ENCODE measurements at places on chromosomes 7 and 10.

- DNase-seq: no peak
These were observed 325.6 kb downstream of the SORCS3 start for GRCh38 chr10:104966563-104967297.

DNA sequence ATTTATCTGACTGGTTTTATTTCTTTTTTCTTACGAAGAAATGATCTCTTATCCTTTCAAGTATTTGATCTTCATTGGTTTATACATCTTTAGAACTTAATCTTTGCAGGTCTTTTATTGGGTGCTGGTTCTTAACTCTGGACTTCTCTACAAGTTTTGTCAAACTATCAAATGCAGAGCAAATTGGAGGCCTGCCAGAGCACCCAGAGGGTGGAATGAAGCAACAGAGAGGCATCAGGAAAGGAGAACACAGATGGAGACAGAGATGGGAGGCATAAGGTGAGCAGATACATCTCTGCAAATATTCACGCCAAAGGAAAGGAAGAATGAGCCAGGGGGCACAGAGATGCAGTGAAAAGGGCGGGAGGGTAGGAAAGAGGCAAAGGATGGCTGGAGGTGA lies 130.3 kb downstream of the PKD1L1 start:
- no peak for DNase-seq

DNA sequence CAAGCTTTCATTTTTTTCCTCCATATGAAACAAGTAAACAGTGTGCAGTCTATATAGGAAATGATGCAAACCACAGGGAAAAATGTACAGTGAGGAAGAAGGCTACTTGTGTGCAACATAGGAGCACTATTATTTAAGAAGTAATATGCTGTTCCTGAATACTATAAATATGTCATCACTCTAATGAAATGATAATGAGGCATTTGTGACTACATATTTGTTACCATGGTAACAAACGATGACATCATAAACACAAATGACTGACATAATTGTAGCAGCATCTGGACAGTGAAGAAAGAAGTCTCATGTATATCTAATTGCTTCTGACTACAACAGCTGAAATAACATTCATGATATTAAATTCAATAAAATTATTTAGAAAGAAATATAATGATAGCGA lies 164.8 kb downstream of the C7orf25 start:
- DNase-seq: no peak

DNA sequence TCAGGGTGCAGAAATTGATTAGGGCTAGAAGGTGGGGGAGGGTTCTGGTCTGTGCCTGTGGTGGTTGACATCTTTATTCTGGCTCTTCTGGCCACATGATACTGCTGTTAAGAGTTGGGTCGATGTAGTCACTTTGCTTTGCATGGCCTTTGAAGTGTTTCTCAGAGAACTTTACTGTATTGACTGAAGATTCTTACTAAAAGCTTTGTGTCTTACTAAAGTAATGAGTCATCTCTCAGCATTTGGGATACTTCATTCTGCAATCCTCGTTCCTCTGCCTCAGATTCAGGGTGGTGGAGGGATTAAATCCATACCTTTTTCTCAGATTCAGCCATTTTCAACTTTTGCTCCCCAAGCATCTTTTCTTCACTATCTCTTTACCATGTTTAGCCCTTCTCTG lies 38.6 kb downstream of the STEAP4 start:
- DNase-seq: no peak

DNA sequence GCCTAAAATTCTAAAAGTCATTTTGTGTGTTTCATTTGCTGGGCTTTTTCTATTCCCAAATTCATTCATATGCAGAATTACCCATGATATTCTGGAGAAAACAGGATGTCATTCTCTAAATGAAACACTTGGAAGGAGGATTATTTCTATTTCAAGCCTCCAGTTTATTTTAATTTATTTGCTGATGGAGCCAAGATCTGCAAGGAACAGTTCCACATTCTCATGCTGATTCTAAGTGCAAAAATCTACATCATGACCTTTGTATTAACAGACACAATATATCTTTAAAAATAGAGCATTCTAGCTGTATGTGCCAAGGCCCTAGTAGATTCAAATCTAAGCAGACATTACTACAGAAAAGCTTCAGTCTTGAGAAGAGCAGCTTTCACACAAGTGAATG lies 51.3 kb upstream of the KCND2 start:
- DNase-seq: no peak

DNA sequence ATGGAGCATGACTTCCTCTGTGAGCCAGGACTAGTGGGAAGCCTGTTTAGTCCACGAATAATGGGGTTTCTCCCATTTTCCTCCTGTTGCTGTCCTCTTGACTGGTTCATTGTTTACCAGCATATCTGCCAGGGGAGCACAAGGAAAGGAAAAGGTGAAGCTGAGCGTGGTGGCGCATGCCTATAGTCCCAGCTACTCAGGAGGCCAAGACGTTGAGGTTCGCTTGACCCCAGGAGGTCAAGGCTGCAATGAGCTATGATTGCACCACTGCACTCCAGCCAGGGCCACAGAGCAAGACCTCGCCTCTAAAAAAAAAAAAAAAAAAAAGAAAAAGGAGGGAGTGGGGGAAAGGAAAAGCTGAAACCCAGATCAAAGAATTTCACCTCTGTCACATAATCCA lies 5.8 kb upstream of the IL2RA start:
- DNase-seq: no peak

- DNase-seq: no peak
These were observed 179.4 kb upstream of the IGFBP3 start for GRCh38 chr7:46100521-46100920.

GRCh38 chr10:78199005-78199725 lies 165.5 kb downstream of the RPS24 start:
- no peak for DNase-seq

- no peak for DNase-seq
These were observed 12.3 kb upstream of the GATA3 start for GRCh38 chr10:8041992-8042720.

- no peak for DNase-seq
These were observed 38.2 kb upstream of the SLC26A4 start for GRCh38 chr7:107622429-107622828.

- DNase-seq: no peak
These were observed 963.4 kb downstream of the CNTNAP2 start for GRCh38 chr7:147079921-147080420.

DNA sequence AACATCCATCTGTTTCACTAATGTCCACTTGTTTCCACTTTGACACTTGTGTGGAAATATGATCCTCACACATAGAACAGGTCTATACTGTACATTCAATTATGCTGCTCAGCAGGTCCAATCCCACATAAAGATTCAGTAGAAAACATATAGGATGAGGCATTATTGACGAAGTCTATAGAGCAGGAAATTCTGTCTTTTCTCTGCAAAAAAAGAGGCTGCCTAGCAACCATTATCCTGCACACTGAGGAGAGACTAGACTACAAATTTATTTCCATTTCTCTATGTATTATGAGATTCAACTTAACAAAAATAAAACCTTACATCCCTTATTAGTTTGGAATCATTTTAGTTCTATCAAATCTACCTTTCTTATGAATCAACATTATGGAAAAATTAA lies 204.6 kb upstream of the POM121L12 start:
- DNase-seq: no peak

GRCh38 chr7:110317541-110318265 lies 773.2 kb upstream of the LRRN3 start:
- DNase-seq: no peak

GRCh38 chr10:123621492-123621891 lies 44.7 kb upstream of the GPR26 start:
- DNase-seq: no peak

- DNase-seq: no peak
These were observed 654 bp downstream of the ALKBH4 start for GRCh38 chr7:102463841-102464576.

DNA sequence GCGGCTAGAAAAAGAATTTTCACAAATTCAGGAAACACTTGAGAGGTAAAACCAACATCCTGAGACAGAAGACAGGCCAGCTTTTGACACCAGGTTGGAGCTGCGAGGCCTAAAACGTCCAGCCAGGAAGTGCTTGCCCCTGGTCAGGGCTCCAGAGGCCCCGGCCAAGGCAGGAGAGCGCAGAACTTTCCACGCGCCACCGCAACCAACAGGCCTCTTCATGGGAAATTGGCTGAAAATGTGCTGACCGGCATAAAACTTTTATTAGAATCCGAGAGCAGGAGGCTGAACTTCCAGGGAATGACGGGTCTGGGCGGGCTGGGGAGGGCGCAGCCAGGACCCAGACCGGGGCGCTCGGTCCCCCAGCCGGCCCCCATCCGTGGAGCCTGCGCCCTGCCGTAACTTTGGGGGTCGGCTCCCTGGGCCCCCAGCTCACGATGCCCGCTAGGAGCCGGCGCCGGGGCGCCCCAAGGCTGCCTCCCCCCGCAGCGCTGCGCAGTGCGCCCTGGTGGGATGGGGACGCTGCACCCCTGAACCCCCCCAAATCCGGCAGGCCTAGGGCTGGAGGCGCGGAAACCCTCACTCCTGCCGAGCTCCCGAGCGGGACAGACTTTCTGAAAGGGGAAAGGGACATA lies 414.0 kb upstream of the MKI67 start:
- DNase-seq: no peak

DNA sequence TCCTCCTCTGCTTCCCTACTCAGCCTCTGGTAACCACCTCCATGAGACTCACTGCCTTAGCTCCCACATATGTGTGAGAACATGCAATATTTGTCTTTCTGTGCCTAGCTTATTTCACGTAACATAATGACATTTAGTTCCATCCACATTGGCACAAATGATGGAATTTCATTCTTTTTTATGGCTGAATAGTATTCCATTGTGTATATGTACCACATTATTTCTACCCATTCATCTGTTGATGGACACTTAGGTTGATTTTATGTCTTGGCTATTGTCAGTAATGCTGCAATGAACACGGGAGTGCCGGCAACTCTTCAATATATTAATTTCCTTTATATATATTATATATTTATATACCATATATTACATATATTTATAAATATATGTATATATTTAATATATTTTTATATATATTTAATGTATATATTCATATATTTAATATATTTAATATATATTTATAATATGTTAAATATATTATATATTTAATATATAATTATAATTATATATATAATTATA lies 1046.9 kb downstream of the DNAJB9 start:
- no peak for DNase-seq

GRCh38 chr7:28850699-28851098 lies 107.4 kb downstream of the TRIL start:
- no peak for DNase-seq

- DNase-seq: no peak
These were observed 24.5 kb upstream of the SEMA3C start for GRCh38 chr7:80943342-80943741.

- DNase-seq: no peak
These were observed 23.0 kb downstream of the ZFAND2A start for GRCh38 chr7:1136841-1137516.

DNA sequence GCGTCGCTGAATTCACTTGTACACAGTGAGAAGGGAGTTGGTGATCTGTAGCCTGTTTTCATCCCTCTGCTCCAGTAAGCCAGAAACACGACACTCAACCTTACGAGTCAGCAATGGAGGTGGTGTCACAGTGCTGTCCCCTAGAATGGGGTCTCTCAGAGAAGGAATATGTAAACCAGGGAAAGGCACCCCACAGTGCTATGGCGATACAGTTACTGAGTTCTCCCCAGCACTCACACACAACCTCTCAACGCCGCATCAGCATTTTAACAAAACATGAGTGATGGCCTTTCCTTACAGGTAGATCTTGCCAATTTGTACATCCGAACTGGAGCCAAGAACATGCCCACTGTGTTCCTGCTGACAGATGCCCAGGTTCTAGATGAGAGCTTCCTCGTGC lies 196.3 kb downstream of the CDCA7L start:
- no peak for DNase-seq

- no peak for DNase-seq
These were observed 4.4 kb downstream of the IFIT3 start for GRCh38 chr10:89332123-89332633.

- DNase-seq: peak; percentile 50
These were observed 144.7 kb downstream of the PFKFB3 start for GRCh38 chr10:6347391-6347951.

DNA sequence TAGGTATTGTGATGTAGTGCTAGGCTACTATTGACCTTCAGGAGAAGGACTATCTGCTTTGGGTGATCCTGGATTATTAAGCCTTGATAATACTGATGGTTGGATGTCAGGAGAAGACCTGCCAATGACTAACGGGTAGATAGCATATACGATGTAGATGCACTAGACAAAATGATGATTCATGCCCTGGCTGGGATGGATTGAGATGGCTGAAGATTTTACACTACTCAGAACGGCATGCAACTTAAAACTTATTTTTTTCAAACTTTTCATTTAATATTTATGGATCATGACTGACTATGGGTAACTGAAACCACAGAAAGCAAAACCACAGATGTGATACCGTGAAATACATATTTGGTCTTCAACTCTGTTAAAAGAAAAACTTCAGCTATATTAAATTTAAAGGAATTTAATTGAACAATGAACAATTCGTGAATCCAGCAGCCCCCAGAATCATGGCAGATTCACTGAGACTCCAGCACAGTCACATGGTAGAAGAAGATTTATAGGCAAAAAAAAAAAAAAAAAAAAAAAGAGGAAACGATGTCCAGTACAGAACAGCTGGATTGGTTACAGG lies 124.6 kb upstream of the CDK13 start:
- no peak for DNase-seq

DNA sequence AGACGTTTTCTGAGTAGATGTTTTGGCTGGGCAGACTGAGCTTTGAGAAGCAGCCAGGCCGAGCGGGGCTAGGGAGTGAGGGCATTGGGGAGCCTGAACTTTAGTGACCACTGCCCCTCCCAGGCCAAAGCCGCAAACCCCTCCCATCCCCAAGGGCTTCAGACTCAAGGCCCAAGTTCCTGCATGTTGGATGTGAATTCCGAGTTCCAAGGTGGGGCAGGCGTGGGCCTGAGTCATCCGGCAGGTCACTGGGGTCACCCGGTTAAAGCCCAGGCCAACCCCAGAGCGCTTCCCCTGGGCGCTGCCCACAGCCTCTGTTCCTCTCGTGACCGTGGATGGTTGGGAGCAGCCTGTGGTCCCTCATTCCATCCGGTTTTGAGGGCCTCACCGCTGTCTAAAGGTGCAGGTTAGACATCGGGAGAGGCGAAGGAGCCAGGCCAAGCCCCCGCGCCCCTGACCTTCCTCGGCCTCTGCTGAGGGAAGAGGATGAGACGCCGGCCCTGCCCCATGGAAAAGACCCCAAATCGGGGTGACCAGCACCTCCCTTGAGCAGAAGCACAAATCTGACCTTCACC lies 6.9 kb upstream of the PDGFA start:
- DNase-seq: no peak

DNA sequence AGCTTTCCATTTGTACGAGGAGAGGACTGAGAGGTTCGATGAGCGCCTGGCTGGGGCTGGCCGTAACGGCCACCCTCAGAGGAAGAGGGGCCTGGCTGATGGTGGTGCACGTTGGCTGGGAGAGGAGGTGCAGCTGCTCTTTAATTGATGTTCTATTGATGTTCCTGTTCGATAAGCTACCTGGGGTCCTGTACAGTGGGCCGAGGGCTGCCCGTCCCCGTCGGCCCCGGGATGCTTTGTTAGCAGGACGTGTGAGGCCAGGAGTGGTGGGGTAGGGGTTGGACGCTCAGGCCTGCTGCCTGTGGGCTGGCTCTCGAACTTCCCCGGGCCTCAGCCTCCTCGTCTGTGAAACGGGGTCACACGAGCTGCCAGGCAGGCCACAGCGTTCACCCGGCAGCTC lies 25.4 kb downstream of the FAM20C start:
- no peak for DNase-seq
